CD4-positive, alpha-beta T cell treated with Interleukin-10 for 1 hour (primary cell): ENCODE measurements at places on chromosomes 2 and 18.

DNA sequence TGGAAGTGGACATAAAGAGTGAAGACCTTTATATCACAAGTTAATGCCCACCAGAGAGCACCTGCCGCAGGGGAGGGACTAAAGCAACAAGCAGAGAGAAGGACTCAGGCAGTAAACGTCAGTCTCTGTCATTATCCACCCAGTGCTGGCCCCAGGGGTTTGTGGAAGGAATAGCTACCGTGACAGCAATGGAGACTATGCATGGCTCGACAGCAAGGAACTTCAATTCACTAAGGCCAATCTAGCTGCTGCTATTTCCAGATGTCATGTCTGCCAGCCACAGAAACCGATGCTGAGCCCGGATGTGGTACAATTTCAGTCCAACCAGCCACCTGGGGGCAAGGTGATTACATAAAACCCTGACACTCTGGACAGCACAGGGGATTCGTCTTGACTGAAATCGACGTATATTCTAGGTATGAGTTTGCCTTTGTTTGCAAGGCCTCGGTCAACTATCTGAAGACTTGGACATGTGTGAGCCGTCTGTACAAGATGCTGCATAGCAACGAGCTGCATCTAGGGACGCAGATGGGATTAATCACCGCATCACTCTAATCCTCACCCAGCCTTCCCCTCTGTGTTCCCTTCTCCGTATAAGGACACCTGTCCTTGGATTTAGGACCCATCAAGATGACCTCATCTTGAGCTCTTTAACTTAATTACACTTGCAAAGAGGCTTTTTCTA lies 154.1 kb upstream of the SH3BP4 start:
- no peak for DNase-seq

DNA sequence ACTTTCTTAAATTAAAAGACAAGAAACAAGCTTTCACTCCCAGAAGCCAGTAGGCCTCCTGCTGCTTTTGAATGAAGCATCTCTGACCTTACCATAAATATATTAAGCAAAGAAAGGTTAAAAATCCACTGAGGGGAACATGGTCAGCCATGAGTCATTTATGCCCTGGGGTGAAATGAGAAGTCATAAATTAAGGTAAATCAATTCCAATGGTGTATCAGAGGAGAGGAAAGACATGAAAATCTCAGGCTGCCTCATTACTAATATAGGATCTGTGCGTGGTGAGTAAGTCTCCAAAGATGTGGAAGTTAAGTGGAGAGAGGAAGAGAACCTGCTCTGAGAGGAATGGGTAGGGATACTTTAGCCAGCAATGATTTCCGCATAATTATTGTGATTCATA lies 292.3 kb upstream of the CHAC2 start:
- DNase-seq, result no peak

- DNase-seq, result no peak
Measured at GRCh38 chr18:72849671-72850070, 18.1 kb downstream of the NETO1 start.

DNA sequence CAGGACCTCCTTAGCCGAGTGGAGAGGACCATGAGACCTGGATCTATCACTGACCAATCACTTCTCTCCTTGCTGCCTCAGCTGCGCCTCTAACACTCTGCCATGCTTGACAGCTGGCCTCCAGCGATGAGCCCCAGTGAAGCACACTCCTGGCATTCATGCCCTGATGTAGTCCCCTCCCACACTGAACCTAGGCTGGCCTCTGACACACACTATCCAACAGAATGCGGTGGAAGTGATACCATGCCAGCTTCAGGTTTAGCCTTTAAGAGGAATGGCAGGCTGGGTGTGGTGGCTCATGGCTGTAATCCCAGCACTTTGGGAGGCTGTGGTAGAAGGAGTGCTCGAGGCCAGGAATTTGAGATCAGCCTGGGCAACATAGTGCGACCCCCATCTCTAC lies 73.7 kb upstream of the LAPTM4A start:
- DNase-seq, result no peak

DNA sequence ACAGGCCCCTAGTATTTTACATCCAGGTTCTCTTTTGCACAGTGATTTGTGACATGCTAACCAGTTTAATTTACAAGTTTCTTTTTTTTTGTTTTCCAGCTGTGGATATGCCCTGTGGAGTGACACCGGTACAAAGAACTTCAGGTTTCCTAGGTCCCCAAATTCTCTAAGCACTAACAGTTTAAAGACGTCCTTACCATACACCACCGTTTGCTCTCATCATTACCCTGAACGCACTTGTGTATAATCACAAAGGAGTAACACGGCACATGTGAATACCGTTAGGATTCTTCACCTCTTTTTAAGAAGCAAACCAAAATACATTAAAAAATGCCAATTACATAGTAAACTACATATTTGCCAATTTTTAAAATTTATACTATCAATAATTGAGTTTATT lies 853 bp downstream of the LANCL1 start:
- DNase-seq, result no peak

- DNase-seq, result no peak
Measured at GRCh38 chr18:44819944-44820510, 139.3 kb downstream of the SETBP1 start.

DNA sequence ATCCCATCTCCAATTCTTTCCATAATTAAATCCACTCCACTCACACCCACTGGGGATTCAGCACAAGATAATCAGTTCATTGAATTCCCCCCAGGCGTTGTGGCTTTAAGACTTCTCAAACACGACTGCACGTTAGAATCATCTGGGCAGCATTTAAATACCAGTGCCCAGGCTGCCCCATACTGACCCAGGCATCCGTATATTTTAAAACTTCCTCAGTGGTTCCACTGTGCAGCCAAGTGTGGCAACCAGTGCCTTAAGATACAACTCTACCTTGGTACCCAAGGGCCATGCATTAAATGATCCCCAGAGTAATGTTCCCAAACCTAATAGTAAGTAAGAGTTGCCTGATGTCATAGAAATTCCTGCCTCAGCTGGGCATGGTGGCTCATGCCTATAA lies 54.3 kb upstream of the BZW1 start:
- DNase-seq, result no peak

GRCh38 chr2:11014026-11014425 lies 102.3 kb downstream of the KCNF1 start:
- DNase-seq, result no peak

DNA sequence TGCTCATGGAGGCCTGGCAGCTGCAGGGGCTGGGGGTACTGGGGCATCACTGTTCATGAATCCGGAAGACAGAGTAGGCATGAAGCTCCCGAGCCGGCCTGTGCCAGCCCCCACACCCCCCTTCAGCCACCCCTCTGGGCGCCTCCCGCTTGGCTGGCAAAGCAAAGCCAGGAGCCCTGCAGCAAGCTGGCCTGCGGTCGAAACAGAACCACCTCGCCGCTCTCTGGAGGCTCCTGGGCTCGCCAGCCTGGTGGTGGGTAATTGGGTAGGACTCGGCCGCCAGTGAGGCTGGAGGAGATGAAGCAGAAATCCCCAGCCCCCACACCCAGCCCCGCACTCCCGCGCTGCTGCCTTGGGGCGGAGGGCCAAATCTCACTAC lies 70.9 kb upstream of the GPC1 start:
- no peak for DNase-seq

- no peak for DNase-seq
Measured at GRCh38 chr2:229370509-229370908, 99.4 kb upstream of the PID1 start.
